ENCODE measurements at places on chromosomes 16 and 17.

DNA sequence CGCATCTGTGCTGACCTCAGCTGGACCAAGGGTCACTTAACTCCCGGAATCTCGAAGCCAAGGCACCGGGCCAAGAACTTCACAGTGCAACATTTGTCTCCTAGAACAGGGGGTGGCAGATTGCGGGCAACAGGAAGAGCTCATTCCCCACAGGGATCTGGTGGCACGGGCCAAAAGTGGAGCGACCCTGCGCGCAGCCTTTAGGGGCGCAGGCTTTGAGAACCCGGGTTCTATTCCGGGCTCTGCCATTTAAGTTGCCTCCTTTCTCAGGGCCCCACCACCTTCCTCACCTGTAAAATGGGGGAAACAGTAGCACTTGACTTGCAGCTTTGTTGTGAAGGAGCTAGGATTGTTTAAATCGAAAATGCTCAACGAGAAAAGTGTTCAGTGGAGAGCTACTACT lies 651 bp downstream of the SHMT1 start:
- no peak for DNase-seq

DNA sequence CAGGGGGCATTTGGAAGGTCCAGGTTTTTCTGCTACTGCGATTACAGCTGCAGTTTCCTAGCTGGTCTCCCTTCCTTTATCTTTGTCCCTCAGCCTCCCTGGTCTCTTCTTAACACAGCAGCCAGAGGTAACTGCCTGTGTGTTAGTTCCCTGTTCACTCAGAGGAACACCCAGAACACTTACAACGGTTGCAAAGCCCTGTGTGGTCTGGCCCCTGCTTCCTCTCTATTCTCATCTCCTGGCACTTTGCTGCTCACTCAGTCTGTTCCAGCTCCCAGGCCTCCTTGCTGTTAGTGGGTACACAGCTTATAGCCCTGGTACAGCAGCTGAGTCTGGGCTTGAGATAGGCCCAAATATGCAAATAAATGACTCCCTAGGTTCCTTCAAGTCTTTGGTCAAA lies 16.4 kb downstream of the NTN1 start:
- no peak for DNase-seq

DNA sequence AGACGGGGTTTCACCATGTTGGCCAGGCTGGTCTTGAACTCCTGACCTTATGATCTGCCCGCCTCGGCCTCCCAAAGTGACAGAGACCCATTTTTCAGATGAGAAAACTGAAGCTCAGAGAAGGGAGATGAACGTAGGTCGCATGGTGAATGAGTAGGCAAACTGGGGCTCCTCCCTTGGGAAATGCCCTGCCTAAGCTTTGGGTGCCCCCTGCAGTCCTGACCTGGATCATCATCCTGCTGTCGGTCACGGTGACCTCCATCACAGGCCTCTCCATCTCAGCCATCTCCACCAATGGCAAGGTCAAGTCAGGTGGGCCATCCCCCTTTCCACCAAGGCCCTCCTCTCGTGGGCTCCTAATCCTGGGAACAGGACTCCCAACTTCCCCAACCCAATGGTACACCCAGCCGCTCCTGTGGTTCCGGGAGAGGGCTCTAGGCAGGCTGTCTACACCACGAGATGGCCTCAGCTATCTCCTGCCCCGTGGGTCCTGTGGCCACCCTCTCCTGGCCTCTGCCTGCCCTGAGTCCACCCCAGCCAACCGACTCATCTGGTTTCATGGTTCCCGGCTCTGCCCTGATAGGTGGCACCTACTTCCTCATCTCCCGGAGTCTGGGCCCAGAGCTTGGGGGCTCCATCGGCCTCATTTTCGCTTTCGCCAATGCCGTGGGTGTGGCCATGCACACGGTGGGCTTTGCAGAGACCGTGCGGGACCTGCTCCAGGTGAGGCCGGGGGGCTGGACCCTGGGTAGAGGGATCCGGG lies 4.7 kb downstream of the SLC12A3 start:
- no peak for DNase-seq

- DNase-seq, result no peak
These were observed 12.8 kb upstream of the AKTIP start for GRCh38 chr16:53515811-53516210.

GRCh38 chr16:48503336-48503735 lies 106.6 kb downstream of the N4BP1 start:
- no peak for DNase-seq
